ENCODE measurements at places on chromosomes 3 and 15.

GRCh38 chr3:111702996-111703985 lies 108.1 kb upstream of the ZBED2 start:
- no peak for DNase-seq

- DNase-seq, result no peak
Measured at GRCh38 chr3:113885050-113885449, 46.5 kb downstream of the GRAMD1C start.

GRCh38 chr15:48592221-48592731 lies 53.2 kb downstream of the FBN1 start:
- DNase-seq, result no peak

GRCh38 chr3:149019580-149019979 lies 28.2 kb downstream of the GYG1 start:
- DNase-seq, result no peak

DNA sequence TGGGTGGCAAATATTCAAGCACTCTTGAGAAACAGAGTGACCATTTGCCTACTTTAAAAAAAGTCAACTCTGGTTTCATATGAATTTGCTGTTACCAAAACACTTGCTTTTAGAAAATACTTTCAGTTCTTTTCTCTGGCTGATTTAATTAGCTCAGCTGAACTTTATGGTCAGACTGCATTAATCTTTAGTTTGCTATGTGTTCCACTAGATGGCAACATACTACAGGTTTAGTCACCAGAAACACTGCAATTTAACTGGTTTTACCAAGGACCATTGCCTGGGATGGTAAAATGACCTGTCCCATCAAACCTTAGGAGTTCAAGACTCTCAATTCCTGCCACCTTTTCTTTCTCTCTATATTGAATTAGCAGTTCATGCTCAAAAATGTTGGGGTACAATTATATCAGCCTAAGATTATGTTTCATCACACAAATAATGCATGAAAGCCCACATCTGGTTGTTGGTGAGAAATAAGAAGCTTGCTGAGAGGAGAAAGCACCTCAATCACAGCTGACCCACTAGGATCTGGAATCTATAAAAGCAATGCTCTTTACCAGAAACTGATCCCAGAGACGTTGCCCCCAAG lies 14.2 kb downstream of the EIF4E3 start:
- no peak for DNase-seq

- no peak for DNase-seq
Measured at GRCh38 chr3:53775018-53775417, 71.2 kb downstream of the CHDH start.

DNA sequence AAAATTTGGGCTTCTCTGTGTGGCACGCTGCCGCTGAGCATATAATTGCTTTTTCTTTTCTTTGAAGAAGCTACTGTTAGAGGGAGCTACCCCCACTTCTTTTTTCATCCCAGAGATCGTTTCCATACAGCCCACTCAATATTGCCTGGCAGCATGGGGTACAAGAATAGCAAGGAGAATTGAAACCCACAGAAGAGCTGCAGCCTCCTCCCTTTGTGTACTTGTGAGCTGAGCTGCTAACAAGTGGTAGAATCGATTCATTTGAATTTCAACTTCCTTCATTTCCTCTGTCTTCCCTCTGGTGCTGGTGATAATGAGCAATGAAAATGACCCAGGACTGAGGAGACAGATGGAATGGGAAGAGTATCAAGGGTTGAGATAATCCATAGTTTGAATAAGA lies 64.9 kb downstream of the LRRC3B start:
- DNase-seq, result no peak

- DNase-seq, result no peak
Measured at GRCh38 chr3:155369244-155369643, 75.8 kb upstream of the STRIT1 start.

GRCh38 chr3:33071181-33071580 lies 25.8 kb downstream of the GLB1 start:
- DNase-seq, result no peak

- no peak for DNase-seq
Measured at GRCh38 chr15:99087405-99087943, 17.4 kb upstream of the SYNM start.

DNA sequence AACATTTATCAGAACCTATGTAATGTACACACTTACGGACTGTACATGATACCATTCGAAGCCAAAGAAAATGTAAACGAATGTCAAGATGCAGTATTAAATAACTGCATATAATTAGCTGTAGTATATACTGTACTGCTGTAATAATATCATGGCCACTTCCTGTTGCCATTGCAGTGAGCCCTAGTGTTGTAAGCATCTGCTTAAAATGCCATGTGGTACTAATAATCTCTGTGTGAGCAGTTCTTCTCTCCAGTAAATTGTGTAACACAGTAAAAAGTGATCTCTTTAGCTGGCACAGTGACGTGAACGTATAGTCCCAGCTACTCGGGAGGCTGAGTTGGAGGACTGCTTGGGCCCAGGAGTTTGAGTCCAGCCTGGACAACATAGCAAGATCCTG lies 8.6 kb downstream of the SPG11 start:
- no peak for DNase-seq

- no peak for DNase-seq
Measured at GRCh38 chr3:50617096-50617791, at the start of gene MAPKAPK3. TSS of gene MAPKAPK3 (plus strand) at chr3:50617151. CDS start at chr3:50617566, 415 bp downstream.

- no peak for DNase-seq
Measured at GRCh38 chr3:42490243-42490642, 12.2 kb upstream of the VIPR1 start.

GRCh38 chr3:1288805-1289494 lies 196.1 kb downstream of the CNTN6 start:
- no peak for DNase-seq

GRCh38 chr3:107826727-107827126 lies 264.1 kb downstream of the CD47 start:
- no peak for DNase-seq
